Suppressor macrophage treated with lipopolysaccharide for 4 hours (primary cell): ENCODE measurements at places on chromosomes 3 and 15.

DNA sequence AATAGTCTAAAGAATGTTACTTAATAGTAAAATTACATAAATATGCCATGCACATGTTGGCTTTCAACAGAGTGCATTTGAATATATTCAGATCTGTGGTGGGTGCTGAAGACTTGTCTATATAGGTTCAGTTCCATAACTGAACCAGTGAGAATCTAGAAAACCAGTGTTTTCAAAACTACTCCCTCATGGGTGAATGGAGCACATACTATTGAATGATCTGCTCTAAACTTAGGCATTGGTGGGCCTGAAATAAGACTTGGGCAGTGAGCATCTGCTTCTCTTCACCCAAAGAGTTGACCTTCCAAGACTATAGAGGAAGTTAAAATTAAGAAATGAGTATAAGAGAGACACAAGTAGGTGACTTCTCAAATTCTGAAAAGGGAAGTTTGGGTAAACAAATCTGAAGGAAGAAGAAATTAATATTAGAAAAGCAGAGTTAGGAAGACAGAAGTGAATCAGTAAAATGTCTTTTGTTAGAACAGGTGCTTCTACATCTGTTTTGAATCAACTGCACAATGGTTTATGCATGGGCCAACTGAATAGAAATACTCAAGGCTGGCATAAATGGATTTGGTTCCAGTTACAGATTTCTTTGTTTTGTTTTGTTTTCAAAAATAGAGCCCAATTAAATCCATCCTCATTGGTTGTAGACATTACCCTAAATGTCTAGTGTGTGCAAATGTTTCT, 19.3 kb downstream of the ALCAM start:
- DNase-seq = peak; percentile 25

DNA sequence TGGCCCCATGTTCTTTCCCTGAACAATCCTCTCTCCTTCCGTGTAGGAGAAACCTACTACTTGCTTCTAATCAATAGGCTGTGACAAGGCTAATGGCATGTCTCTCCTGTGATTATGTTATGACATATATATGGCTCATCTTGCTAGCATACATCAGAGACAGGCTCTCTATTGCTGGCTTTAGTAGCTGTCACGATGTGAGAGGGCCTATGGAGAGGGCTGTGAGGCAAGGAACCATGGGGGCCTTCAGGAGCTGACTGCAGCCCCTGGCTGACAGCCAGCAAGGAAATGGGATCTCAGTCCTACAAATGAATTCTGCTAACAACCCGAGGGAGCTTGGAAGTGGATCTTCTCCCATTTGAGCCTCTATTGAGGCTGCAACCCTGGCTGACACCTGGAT, 96.3 kb downstream of the EOMES start:
- no peak for DNase-seq

GRCh38 chr15:31034152-31034551, 42.7 kb upstream of the MTMR10 start:
- no peak for DNase-seq

DNA sequence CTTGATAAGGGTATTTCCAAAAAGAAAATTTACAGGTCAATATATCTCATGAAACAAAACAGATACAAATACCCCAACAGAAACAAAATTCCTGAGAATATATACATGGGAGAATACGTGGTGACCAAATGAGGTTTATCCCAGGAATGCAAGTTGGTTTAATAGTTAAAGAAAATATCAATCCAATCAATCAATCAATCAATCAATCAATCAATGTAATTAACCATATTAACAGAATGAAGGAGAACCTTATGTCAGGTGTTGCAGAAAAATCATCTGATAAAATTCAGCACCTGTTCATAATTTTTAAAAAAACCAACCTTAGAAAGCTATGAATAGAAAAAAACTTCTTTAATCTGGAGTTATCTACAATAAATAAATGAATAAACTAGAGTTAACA, 35.9 kb downstream of the ITGA11 start:
- no peak for DNase-seq

DNA sequence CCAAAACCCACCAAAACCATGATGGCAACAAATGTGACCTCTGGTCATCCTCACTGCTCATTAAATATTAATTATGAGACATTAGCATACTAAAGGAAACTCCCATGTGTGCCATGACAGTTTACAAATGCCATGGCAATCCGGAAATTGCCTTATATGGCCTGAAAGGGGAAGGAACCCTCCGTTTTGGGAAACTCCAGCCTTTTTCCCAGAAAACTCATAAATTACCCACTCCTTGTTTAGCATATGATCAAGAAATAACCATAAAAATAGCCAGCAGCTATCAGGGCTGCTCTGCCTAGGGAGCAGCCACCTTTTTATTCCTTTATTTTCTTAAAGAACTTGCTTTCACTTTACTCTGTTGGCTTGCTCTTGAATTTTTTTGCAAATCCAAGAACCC, 992.7 kb downstream of the NTRK3 start:
- no peak for DNase-seq

- no peak for DNase-seq
Measured at GRCh38 chr3:191065181-191065805, 133.7 kb upstream of the OSTN start.

GRCh38 chr3:54653456-54654195, 274.2 kb downstream of the LRTM1 start:
- DNase-seq = no peak

DNA sequence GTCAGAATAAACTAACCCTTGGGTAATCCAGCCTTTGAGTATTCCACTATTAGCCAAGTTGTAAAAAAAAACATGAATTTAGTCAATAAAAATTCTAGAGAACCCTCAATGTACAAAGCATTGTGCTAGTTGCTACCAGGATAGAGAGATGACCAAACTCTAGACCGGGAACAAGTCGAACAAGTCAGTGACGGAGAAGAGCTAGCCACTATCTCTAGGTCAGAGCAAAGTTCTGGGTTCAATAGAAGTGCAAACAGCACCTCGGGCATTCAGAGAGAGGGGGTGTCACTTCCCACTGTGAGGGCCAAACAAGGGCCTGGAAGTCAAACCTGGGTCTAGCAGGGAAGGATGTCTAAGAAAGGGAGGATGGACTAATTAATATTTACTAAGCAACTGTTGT, 2.3 kb upstream of the ADCY5 start:
- DNase-seq = no peak

GRCh38 chr3:52182691-52183090, 15.3 kb upstream of the ALAS1 start:
- DNase-seq = no peak

GRCh38 chr15:68401496-68402431, 30.2 kb downstream of the ITGA11 start:
- DNase-seq = no peak

- no peak for DNase-seq
Measured at GRCh38 chr3:128271536-128272332, 118.5 kb downstream of the EEFSEC start.

GRCh38 chr15:68278595-68279405, 1.3 kb downstream of the FEM1B start:
- peak; percentile 47 for DNase-seq

- DNase-seq = no peak
Measured at GRCh38 chr3:61454801-61455200, 106.6 kb upstream of the PTPRG start.

GRCh38 chr15:31499953-31500765, 173.5 kb downstream of the KLF13 start:
- no peak for DNase-seq

GRCh38 chr15:85028416-85028815, 46.8 kb downstream of the PDE8A start:
- DNase-seq = no peak

GRCh38 chr3:194936659-194937058, 251.0 kb downstream of the FAM43A start:
- DNase-seq = no peak

GRCh38 chr3:123481071-123481470, 32.2 kb upstream of the ADCY5 start:
- DNase-seq = no peak

GRCh38 chr15:49678655-49679054, 57.8 kb downstream of the DTWD1 start:
- no peak for DNase-seq

- DNase-seq = no peak
Measured at GRCh38 chr3:73214846-73215245, 153.4 kb downstream of the EBLN2 start.

- DNase-seq = no peak
Measured at GRCh38 chr3:73547427-73548248, 77.1 kb downstream of the PDZRN3 start.
